ENCODE measurements at places on chromosomes 7 and 10.

GRCh38 chr7:5457245-5457735, 33.7 kb upstream of the TNRC18 start:
- DNase-seq = no peak

- no peak for DNase-seq
These were observed 378.0 kb downstream of the CCSER2 start for GRCh38 chr10:84706431-84706830.

GRCh38 chr7:43195256-43195655, 82.8 kb downstream of the HECW1 start:
- no peak for DNase-seq

DNA sequence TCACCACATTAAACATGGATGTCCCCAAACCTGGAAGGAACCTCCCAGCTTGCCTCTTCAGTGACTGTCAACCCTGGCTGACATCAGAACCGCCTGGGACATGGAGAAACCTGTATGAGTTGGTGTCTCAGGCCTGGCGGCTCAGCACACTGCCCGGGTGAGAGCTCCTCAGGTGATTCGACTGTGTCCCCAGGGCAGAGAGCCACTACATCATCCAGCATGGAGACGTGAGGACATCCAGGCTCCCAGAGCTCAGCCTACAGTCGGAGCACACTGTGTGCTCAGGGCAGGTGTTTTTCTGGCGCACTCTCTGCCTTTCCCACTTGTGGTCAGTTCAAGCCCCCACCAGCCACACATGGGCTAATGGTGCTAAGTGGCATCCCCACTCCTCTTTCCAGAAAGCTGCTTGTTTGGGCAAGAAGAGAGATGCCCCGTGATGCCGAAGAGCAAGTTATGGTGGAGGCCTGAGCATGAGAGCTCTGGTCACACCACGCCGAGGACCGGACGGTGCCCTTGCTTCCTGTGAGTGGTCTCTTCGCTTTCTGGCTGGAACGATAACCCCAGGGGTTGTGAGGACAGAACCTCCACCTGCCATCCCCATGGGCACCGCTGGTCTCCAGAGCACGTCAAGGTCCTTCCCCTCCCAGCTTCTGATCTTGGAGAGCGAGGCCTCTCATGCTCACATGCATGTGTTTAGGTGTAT, 38.5 kb downstream of the AMZ1 start:
- no peak for DNase-seq

DNA sequence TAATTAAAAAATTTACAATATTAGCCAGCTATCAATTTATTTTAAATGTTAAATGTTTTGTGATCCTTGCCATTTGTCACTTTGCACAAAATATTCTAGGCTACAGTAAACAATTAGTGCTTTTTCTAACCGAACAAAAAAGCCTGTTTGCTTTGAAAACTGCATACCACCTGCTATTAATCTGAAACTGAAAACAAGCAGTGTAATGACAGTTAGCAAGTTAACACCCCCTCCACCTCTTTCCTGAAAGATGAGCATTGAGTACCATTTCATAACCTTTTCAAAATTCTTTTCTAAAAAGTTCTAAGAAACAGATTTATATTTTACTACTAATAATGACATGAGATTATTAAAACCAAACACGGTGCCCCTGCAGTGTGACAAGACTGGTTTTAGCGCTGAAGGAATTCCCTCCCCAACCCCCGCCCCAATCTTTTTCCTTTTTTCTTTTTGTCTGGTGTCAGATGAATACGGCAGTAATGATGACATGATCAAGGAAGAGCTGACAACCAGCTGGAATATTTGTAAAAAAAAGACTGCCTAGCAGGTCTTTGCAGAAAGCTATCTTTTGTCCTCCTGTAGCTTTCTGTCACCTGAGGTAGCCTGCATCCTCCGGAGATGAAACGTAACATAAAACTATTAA, 175.6 kb downstream of the CHCHD3 start:
- DNase-seq = no peak

DNA sequence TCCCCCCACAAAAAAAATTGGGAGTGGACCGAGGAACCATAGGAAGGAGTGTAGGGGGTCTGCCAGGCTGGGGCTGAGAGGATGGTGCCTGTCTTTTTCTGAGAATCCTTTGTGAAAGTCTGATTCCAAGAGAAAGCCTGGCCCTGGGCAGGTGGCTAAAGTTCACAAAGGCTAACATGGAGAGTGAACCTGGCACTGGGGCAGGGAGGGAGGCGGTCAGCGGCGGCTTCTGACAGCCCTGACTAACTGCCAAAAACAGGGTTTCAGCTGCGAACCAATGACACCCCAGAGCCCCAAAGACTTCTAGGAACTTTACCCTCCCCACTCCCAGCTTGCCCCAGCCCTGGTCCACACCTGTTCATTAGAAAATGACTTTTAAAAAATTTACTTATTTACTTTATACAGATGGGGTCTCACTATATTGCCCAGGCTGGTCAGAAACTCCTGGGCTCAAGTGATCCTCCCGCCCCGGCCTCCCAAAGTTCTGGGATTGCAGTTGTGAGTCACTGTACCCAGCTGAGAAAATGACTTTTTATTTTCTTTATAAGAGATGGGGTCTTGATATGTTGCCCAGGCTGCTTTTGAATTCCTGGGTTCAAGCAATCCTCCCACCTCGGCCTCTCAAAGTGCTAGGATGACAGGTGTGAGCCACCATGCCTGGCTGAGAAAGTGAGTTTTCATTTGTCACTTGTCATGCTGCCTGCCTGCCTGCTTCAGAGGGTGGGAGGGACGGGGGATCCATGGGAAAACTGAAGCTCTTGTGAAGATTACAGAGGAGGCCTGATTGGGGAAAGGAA, 61.0 kb upstream of the DUSP5 start:
- DNase-seq = no peak

- DNase-seq = no peak
These were observed 128.5 kb upstream of the CDK1 start for GRCh38 chr10:60649485-60650377.

GRCh38 chr7:27066148-27066547, 29.7 kb downstream of the HOXA1 start:
- peak; percentile 62 for DNase-seq

- DNase-seq = no peak
These were observed 68.7 kb upstream of the SEPHS1 start for GRCh38 chr10:13416760-13417159.

DNA sequence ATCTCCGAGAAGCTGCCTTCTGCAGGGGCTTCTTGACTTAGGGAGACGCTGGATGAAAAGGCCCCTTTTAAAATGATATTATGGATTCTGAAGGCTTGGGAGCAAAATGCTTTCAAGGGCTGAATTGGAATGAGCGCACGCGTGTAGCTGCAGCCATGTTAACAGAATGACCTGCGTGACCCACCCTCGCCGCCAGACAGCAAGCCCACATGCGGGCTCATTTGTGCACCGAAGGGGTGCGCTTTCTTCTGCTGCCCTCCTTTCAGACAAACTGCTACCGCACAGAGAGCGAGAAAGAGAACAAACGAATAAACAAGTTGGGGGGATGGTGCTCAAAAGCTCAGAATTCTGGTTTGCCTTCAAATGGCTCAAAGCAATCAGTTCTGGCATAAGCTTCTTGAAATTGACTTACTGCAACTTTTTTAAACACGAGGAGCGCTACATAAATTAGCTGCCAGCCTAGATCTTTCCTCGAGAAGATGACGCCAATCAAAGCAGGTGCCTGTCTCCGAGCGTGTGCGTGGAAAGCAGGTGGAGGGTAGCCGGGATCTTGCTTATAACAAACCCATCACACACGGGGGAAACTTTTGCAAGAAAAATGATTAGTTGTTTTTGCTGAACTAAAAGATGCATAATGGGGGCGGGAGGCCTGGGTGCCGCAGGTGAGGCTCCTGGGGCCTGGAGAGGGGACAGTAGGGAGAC, 268.4 kb downstream of the MAD1L1 start:
- no peak for DNase-seq

GRCh38 chr7:76262683-76263402, 39.6 kb upstream of the HSPB1 start:
- peak; percentile 16 for DNase-seq

DNA sequence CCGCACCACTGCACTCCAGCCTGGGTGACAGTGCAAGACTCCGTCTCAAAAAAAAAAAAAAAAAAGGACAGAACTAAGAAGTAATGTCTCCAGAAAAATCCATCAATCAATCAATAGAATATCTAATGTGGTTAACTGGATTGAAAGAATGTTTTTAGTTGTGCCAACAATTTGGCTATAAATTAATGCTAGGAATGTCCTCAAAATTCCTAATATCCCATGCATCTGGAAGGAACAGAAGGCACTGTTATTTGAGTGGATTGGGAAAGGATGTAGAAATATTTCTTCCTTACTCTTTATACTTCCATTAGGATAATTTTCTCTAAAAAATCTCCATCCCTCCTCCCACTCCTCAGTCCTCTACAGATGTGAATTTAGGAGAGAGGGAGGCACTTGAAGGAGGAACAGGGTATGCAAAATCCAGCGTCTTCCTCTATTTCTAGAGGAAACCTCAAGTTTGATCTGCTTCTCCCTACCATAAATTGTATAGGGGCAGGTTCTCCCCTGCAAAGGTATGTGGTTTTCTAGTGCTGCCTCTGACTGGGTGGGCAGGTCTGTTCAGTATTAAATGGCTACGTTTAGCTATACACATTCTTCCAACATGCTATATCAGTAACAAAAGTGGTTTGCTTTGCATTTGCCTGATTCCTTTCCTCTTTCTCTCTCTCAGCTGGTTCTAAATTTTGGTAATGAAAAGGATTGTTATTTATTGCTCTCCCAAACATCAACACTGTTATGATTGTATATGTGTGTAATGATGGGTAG, 54.1 kb downstream of the RNLS start:
- DNase-seq = peak; percentile 68

- no peak for DNase-seq
These were observed 210.9 kb downstream of the CUX1 start for GRCh38 chr7:102028206-102028826.

DNA sequence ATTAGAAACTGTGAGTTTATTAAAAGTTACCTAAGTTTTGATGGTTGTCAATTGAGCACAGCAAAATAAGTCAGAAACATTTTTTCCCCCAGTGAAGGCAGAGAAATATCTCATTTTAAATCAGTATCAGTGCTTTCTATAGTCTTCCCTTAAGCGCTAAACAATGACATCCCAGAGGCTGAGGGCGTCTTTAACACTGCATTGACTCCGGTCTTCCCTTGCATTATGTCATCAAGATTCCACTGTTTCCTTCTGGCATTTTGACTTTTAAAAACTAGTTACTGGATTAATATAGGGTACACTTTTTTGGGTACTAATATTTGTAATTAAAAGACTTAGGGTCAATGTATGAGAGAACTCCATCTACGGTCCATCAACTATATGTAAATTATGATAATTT, 3.9 kb downstream of the GLUD1 start:
- DNase-seq = no peak

DNA sequence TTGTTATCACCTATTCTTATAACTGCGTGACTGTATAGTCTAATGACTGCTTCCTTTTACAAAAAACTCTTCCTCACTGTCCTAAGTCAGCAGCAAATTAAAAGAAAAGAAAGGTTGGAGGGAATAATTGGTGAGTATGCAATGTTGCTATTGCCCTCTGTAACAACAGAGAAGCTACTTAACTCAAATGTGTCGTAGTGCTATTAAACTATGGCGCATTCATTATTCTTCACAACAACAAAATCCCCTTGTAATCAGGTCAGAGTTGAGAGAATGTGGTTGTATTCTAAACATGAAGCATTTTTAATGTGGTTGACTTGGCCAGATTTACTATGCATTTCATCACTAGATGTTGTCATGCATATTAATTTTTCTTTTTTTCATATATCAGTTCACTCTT, 897.8 kb upstream of the PHF14 start:
- no peak for DNase-seq

DNA sequence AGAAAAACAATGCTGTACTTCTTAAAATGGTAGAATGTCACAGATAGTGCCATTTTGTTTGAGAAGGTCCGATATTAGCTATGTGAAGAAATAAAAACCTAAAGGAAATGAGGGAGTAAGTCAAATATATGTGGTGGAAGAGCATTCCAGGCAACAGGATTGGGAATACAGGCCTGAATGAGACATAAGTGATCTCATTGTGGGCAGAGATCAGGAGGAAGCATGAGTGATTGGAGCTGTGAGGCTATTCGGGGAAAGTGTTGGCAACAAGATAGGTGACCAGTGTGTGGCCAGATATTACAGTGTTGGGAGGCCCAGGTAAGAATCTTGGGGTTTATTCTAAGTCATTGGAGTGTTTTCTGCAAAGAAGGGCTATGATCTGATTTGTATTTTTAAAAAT, 41.3 kb upstream of the AGMO start:
- DNase-seq = no peak

- no peak for DNase-seq
These were observed 27.5 kb downstream of the LAMB1 start for GRCh38 chr7:107975394-107976013.

DNA sequence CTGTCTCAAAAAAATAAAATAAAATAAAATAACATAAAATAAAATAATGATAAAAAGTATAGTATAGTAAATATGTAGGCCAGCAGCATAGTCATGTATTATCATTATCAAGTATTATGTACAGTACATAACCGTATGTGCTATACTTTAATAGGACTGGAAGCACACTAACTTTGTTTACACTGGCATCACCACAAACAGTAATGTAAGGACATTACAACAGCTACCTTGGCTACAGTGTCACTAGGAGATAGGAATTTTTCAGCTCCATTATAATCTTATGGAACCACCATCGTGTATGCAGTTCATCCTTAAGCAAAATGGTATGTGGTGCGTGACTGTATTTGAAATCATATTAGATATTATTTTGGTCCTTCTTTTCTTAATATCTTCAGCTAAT, 1163.5 kb upstream of the LRRTM3 start:
- no peak for DNase-seq

GRCh38 chr10:7354330-7355047, 56.3 kb downstream of the SFMBT2 start:
- peak; percentile 23 for DNase-seq

DNA sequence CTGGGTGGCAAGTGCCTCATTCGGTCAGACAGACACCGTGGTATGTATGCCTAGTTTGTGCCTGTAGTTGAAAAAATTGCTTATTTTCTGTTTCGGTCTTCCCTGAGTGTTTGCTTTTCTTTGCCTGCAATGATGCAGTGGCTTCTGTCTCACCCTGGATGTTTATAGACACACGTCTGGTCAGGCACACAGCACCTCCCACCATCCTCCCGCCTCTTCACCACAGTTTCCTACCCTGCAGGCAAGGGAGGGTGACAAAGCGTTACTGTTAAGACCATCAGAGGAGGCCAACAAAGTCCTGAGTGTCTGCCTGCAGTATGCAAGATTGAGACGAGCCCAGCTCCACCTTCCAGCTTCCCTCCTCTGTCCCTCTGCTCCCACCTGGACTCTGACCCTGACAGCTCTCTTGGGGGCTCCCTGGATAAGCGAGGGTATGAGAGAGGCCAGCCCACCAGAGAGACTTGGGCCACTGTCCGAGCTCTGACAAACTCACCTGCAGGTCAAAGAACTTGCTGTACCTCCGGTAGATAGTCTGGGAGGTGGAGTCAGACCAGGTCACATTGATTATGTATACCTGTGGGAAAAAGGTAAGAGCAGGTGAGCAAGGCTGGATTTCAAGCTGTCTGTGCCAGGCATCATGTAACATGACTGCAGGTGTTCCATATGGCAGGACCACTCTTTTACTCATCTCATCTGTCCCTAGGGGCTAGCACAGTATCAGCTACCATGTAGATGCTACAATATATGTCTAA, 54.4 kb downstream of the SH3PXD2A start:
- DNase-seq = no peak

GRCh38 chr10:101164020-101164419, 32.9 kb downstream of the TLX1 start:
- no peak for DNase-seq

GRCh38 chr7:55083206-55083605, 64.4 kb downstream of the EGFR start:
- DNase-seq = no peak
